ENCODE measurements at places on chromosomes 5 and 9.

- no peak for DNase-seq
Measured at GRCh38 chr5:56772767-56773166, 42.6 kb upstream of the MAP3K1 start.

GRCh38 chr5:106307265-106307664 is 1363.5 kb downstream of the EFNA5 start:
- no peak for DNase-seq

- no peak for DNase-seq
Measured at GRCh38 chr5:105230516-105231157, 1668.0 kb upstream of the NUDT12 start.

DNA sequence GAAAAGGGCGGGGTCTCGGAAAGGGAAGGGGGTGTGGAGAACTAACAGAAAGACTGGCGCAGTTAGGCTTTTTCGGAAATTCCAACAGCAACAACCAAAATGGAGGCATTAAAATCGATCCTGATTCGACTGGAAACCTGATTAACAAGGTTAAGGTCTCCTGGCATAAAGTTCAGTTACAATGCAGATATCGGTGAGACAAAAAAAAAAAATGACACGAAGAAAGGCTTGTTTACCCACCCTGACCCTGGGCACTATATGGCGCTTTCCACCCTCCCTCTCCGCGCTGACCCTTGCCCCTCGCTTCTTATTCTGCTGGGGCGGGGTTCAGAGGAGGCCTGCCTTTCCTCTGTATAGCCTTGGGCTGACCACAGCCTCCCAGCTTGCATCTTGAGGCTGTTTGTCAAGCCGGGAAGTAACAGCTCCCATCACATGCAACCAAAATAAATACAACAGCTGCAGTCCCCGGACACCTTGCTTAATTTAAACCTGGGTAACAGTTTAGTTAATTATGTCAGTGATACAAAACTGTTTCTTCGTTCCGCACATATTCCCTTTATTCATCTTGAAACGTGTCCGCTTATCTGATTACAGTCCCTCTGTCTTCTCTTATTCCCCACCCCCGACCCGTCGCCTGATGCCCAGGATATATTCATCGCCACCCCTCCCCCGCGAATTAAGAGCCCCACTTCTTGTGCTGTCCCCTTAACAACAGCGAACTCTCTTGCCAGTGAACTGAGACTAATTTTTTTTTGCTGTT is 795 bp upstream of the PJA2 start:
- DNase-seq = peak; percentile 88

DNA sequence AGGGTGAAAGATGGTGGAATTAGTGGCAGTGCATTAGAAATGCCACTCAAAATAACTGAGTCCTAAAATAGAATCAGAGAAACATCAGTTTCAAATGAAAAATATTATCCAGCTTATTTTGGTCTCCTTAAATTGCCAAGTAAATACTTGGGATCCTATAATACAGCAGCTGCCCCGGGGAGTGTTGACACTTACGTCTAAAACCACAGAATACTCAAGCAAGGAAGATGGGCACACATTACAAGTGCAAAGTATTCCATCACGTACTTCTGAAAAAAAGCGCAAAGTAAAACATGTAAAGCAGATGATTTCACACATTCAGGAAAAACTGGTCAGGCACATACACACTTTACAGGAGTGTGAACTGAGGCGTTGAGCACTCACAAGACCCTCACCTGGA is 2.4 kb upstream of the ARHGEF37 start:
- no peak for DNase-seq

DNA sequence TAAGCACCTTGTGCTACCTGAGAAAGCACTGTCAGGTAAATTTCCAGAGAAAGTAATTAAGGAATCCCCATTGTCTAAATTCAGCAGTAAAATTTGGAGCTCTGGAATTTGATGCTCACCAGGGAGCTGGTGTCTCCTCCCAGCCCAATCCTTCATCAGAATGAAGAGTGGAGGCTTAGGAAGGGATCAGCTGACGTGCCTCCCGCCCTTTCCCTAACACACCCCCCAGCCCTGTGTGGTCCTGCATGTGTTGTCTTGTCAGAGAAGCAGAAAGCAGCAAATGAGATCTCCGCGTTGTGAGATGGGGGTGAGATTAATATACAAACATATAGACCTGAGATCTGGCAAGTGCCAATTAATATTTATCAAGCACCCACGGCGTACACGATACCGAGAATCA is 26.9 kb upstream of the BARHL1 start:
- DNase-seq = no peak

- no peak for DNase-seq
Measured at GRCh38 chr5:172529896-172530295, 75.6 kb upstream of the SH3PXD2B start.

GRCh38 chr9:78031444-78031892 is at the start of gene GNAQ:
TSS of gene GNAQ (minus strand) at chr9:78031811. CDS start at chr9:78031235, 576 bp downstream.
- peak; percentile 42 for DNase-seq

GRCh38 chr5:73189871-73190376 is 16.9 kb downstream of the TMEM174 start:
- DNase-seq = peak; percentile 9

DNA sequence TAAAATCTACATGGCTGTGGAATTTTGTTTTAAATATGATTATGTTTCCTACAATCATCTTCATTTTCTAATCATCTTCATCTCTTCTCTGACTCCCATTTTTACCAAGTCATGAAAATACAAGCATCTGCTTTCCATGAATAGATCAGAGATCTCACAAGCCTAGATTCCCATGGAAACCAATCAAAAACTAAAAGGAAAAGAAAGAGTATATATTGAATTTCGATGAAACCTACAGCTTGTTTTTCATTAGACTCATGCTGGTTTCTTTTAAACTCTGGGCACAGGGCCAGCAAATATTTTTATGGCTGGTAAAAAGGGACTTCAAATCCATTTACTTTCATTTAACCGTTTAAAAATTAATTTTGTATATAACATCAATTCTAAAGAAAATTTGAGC is 51.2 kb downstream of the INVS start:
- no peak for DNase-seq

DNA sequence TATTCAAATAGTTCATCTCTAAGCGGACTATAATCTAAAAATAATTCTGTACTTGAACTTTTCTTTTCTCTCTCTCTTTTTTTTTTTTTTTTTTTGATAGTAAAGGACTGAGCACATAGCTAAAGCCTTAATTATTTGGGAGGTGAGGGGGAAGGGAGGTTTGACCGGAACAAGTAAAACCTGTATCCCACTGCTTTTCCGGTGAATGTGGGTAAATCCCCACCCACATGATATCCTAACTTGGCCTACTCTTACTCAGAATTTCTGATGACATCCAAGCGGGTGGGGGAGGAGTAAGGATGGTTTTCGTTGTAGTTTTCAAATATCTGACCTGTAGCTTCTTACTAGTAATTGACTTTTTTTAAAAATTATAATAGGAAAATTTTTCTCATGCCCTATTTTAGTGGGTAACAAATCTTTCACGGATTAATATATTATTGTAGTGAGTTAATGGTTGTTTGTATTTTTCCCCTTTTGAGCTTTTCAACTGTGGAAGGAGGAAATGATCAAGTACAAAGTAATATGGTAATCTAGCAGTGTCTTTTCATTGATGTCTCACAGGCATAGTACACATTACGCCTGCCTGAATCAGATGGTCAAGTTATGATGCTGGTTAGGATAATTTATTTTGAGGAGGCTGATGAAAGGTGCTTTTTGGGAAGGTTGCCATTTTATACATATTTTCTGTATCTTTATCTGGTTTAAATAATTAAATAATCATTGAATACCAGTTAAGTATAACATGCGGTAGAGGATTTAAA is 2.2 kb upstream of the ELL2 start:
- DNase-seq = peak; percentile 39

DNA sequence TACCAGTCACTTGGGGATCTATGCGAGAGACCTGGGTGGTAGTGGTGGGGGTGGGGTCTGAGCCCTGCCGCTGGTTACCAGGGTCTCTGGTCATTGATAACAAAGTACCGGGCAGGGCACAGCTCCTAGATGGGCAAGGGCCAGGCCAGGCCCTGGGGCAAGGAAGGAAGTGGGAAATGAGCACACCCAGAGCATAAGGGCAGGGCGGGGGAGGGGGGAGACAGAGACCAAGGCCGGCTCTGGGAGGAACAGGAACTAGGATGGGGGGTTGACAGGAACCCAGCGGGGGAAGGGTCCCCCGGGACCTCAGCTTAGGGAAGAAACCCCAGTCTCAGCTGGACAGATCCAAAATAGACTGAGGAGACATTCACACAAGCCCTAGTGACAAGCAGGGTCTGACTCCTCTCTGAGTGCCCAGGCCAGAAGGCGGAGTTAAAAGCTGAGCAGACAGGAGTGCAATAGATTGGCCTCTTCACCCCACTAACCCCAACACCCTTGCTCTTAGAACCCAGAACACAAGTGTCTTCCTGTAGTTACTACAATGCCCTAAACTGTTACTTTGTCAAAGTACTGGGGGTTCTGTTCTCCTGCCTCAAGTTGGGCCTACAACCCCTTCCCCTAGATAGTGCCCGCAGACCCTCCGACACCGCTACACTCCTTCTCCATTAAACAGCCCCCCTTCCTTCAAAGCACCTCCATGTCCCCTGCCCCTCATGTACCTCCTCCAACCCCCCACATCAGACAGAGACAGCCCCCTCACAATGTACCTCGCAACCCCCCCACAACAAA is 628 bp downstream of the ATOSB start:
- DNase-seq = peak; percentile 14

DNA sequence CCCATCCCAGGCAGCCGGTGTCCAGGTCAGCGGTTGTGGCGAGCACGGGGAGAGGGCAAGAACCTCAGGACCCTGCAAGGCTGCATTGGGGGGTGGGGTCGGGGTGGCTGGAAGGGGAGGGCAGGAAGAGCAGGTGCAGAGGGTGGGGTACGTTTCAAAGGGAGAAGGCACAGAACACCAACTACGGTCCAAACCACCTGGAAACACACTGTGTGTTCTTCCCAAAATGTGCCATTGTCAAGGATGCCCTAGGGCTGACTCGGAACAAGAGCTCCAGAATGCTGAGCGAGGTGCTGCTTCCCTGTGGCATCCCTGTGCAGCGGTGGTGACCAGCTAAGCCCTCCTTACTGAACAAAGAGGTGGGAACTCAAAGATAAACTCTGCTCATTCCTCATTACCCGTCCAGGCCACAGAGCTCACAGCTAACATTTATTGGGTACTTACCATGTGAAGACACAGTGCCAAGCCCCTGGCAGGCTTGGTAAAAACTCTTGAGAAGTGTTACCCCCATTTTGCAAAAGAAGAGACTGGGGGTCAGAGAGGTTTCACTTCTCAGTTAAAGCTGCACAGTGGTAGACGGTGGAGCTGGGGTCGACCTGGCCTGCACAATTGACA is 153.8 kb downstream of the COL23A1 start:
- DNase-seq = no peak

GRCh38 chr5:102678267-102679058 is 76.6 kb upstream of the PAM start:
- no peak for DNase-seq

DNA sequence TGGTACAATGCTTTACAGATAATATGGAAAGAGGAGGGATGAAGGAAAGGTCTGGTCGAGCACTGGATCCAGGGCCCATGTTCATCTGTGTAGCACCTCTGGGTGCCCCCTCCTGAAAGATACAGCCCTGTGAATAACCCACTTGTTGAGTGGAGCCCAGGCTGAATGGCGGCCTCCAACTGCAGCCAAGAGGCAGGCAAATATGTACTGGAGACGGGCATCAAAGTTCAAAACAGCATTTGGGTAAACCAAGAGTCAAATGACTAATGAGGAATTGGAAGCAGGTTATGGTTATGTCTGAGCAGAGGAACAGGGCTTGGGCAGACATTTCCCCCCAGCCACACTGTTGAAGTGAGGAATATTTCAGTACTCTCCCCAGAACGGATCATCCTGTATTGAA is 1.1 kb downstream of the C9 start:
- DNase-seq = no peak

DNA sequence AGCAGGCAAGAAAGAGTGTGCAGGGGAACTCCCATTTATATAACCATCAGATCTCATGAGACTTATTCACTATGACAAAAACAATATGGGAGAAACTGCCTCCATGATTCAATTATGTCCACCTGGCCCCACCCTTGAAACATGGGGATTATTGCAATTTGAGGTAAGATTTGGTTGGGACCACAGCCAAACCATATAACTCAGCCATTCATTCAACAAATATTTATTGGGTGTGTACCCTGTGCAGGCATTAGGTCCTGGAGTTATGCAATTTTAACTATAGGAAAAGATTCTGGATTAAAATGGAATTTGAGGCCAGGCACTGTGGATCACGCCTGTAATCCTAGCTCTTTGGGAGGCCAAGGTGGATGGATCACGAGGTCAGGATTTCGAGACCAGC is 124.2 kb upstream of the GAS1 start:
- no peak for DNase-seq

DNA sequence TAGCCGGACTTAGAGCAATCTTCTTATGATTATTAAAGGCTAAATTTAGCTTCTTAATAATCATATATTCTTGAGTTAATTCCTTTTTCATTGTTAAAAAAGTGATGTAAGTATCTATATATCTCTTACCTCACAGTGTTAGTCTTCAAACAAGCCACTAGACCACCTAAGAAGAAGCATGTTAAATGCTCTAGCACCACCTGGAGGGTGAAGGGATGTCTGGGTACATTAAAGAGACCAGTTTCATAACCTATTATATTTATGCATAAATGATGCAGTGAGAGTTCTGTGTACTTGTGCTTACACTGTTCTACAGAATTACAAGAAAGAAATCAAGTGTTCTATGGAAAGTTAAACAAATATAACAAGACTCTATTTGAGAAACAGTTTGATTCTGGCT is 55.9 kb upstream of the SLCO6A1 start:
- no peak for DNase-seq

DNA sequence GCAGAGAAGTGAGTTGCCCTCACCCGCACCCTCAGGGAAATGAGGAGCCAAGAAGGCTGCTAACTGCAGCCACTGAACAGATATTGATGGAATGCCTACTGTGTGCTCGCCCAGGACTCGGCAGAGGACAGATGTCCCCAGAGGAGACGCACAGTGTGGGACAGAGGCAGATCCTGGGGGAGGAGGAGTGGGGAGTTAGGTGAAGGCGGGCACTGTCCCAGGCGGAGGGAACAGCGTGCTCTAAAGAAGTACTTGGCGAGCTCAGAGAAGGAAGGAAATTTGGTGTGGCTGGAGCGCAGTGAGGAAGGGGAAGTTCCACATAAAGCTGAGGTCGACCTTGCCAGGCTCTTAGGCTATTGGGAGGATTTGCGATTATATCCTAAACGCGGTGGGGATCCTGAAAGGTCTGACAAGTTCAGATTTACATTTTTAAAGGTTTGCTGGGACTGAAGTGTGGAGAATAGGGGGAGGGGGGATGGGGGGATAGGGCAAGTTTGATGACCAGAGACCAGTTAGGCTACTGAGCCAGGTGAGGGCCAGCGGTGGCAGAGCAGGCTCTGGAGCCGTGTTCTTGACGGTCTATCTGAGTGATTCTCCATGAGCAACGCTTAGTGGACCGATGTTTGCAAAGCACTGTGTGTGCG is 23.6 kb upstream of the CERCAM start:
- DNase-seq = no peak

DNA sequence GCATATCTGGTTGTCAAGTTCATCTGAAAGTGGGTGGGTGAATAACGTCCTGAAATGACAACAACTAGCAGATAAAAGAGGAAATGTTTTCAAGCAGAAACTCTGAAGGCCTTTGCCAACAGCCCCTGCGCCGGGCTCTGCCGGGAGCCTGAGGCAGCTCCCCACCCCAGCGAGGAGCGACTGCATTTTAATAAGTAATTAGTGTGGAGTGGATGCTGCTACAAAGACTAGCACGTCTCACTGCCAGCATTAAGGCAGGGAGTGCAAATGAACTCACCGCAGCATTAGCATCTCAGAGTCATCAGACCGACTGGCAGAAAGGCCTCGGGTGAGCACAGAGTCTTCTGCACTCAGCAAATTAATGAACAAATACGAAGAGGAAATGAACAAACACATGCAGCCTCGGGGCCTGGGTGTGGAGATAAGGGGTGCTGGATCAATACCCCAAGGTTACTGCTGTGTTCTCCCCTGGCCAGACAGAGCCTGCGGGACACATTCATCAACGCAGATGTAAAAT is 63.8 kb downstream of the VAV2 start:
- no peak for DNase-seq

All from K562 (cell line).